SJSA1 (cell line): ENCODE measurements at places on chromosomes 13 and 19. TPM values are rescaled to one million over a fixed set of nuclear protein-coding genes. Genes with fewer than 3 reads are reported as not detected.

Gene OSCAR
- not detected in 2 replicates for total RNA-seq

DNA sequence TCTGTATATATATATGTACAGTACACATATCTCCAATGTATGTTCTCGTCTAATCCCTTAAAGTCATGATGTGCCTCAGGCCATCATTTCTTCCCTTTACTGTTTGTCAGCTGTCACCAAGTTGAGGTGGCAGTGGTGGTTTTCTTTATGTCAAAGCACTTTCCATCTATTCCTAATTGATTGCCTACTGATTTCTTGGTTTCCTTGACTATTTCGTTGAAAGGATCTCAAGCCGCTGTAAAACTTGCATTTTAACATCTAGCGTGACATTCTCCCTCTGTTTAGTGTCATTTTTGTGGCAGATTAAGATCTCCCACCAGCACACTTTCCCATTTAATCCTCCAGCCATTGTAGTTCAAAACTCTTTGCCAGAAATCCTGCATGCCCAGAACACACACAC, 25.0 kb upstream of the SPART start:
- no peaks in the 10 kb centered on the region for H3K4me1 ChIP-seq
- no peak for DNase-seq
- no peak overlapping the region for H3K4me3 ChIP-seq
- no peaks in the 10 kb centered on the region for H3K27me3 ChIP-seq
- no peak overlapping the region for H3K27ac ChIP-seq
- no peaks in the 10 kb centered on the region; the same call in 1 of the 2 replicates for H3K36me3 ChIP-seq

- DNase-seq: no peak
- H3K27ac ChIP-seq: no peak overlapping the region
- H3K4me1 ChIP-seq: peaks cover 4% of the 10 kb centered on the region; the same call in 1 of the 2 replicates
- no peak overlapping the region for H3K4me3 ChIP-seq
- no peaks in the 10 kb centered on the region for H3K36me3 ChIP-seq
- no peaks in the 10 kb centered on the region for H3K27me3 ChIP-seq
Measured at GRCh38 chr19:956766-957440, 27.2 kb upstream of the WDR18 start.

GRCh38 chr19:16611121-16611520, 16.9 kb downstream of the MED26 start:
- H3K27ac ChIP-seq: no peak overlapping the region
- no peak for DNase-seq
- peaks cover 4% of the 10 kb centered on the region for H3K4me1 ChIP-seq

DNA sequence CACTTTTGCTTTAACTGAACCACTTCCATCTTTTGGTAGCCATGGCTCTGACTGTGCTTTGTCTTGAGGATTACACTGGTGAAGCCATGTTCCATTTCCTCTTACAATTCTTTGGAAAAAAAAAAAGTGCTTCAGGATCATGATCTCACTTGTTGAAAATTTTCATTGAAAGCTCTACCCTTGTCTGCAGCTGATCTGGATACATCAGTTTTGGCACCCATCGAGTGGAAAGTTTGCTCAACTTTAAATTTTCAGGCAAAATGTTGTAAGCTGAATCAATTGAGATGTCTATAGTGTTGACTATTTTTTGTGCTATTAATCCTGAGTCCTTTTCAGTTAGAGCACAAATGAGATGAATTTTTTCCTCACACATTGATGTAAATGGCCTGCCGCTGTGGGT, 48.3 kb upstream of the RFXAP start:
- H3K4me1 ChIP-seq: no peaks in the 10 kb centered on the region; the same call in 1 of the 2 replicates
- no peak for DNase-seq
- H3K36me3 ChIP-seq: no peaks in the 10 kb centered on the region
- no peaks in the 10 kb centered on the region for H3K27me3 ChIP-seq
- no peak overlapping the region for H3K27ac ChIP-seq

DNA sequence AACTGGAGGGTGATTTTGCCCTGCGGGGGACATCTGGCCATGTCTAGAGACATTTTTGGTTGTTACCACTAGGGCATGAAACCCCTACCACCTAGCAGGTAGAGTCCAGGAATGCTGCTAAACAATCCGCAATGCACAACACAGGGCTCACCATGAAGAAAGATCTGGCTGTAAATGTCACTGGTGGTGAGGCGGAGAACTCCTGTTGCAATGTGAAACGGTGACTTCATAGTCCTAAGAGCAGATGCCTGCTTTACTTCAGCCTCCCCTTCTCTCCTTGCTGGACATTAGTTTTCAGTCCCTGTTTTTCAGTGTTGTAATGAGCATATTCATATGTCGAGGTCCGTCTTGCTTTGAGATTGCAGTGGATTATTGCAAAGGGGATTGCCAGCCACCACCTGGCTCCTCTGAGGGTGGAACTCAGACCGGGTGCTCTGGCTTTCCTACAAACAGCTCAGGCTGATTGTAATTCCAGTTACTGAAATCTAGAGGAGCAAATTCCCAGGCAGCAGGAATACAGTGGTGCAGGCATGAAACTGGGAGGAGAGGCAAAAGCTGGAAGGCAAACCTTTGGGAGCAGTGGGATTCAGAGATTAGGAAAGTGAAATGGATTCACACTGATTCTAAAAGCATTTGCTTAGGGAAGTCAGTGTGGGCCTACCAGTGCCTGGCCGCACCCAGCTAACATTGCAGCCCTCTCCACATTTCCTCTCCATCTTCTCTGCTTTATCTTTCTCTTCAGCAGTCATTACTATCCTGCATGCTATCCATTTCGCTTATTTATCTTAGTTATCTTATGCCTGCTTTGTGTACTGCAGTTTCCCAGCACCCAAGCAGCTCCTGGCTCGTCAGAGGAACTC, 76.1 kb upstream of the PCDH8 start:
- no peaks in the 10 kb centered on the region for H3K36me3 ChIP-seq
- no peak for DNase-seq
- no peak overlapping the region for H3K27ac ChIP-seq
- H3K4me3 ChIP-seq: no peak overlapping the region

- H3K4me3 ChIP-seq: no peak overlapping the region
- H3K36me3 ChIP-seq: no peaks in the 10 kb centered on the region
- peaks cover 6% of the 10 kb centered on the region for H3K4me1 ChIP-seq
- H3K27me3 ChIP-seq: peaks cover 28% of the 10 kb centered on the region
- H3K27ac ChIP-seq: no peak overlapping the region
Measured at GRCh38 chr13:49225223-49226042, 5.3 kb downstream of the MLNR start.

GRCh38 chr19:51820011-51820410, 25.1 kb downstream of the FPR3 start:
- no peaks in the 10 kb centered on the region for H3K27me3 ChIP-seq
- no peak overlapping the region for H3K4me3 ChIP-seq
- H3K27ac ChIP-seq: no peak overlapping the region
- no peaks in the 10 kb centered on the region for H3K36me3 ChIP-seq
